Fibroblast of mammary gland (primary cell): ENCODE measurements at places on chromosomes 2 and 18.

GRCh38 chr2:217940261-217941220 lies 62.3 kb downstream of the TNS1 start:
- DNase-seq: no peak

DNA sequence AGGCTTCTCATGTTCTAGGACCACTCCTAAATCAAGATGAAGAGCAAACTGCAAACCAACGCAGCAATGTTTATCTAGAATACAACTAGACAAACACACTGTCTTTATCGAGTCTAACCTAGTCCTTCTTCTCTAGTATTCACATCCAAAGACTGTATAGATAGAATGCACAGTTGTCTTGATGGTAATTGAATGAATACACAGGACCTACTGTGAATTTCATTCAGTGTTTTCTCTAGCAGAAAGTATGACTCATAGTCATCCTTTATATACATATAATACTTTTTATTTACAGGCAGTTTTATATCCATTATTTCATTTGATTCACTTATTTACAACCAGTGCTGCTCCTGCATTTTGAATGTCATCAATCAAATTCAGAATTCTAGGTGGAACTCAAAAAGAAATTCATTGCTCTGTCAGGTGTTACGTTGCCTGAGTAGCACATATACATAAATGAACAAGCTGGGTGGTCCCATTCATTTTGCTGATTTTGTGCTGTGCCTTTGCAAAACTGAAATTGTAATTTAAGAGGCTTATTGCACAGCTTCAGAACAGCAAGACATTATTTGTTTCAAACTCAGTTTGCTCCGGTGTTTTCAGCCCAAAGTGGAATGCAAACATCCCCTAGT lies 374.8 kb downstream of the EPHA4 start:
- no peak for DNase-seq

- DNase-seq: no peak
These were observed 119.8 kb downstream of the BCL2 start for GRCh38 chr18:63199743-63200241.

- DNase-seq: no peak
These were observed 302.0 kb upstream of the CCDC68 start for GRCh38 chr18:55261253-55261652.

DNA sequence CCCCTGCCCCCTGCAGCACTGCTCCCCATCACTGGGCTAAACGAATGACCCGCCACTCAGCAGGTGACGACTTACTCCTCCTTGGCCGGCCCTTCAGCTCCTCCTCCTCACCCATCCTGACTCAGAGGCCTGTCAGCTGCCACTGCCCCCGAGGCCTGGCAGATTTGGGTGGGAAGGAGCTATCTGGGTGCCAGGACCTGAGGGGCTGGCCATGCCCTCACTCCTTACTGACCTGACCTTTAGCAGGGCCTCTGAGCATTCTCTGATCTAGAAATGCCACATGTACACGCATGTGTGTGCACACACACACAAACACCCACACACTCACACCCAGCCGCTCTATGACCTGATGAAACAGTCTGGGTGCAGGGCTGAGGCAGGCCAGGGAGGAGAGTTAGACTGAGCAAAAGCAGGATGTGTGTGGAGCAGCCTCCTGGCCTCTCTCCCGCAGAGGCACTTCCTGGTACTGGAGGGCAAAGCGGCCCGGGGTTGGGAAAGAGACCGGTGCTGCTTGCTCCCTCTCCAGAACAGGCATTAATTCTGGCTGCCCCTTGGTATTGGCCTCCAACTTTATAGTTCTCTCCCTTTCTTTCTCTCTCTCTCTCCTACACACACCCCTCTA lies 68.0 kb downstream of the ZFP36L2 start:
- DNase-seq: peak; percentile 89

DNA sequence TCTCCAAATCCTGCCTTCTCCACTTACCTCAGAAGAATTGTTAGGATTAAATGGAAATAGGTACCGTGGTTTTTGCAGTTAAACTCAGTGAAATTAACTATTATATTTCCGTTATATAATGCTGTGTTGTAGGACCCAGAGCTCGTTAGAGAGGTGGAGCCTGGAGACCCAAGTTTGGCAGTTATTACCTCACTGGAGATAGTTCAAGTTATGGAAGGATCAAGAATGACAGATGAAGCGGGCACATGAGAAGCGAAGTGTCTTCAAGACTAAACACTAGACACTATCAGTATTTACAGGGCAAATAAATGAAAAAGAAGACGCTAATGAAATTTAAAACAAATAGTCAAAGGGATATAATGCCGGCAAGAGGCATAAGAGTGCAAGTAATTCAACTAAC lies 866 bp downstream of the CWC22 start:
- DNase-seq: no peak

GRCh38 chr2:44956843-44957242 lies 15.3 kb downstream of the SIX3 start:
- DNase-seq: peak; percentile 64

GRCh38 chr2:159933727-159934049 lies 128.7 kb downstream of the PLA2R1 start:
- no peak for DNase-seq

DNA sequence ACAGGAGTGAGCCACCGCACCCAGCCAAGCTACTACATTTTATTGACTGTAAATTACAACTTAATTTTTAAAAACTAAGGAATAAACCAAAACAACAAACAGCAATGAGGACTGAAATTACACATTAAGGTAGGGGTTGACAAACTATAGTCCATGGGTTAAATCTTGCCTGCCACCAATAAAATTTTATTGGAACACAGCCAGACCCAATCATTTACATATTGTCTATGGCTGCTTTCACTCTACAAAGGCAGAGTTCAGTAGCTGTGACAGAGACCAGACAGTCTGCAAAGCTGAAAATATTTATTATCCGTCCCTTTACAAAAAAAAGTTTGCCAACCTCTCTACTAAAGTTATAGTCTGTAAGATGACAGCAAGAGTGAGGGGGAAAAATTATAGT lies 24.3 kb upstream of the UGP2 start:
- DNase-seq: no peak

- DNase-seq: no peak
These were observed 77.3 kb downstream of the CPS1 start for GRCh38 chr2:210633699-210634098.

DNA sequence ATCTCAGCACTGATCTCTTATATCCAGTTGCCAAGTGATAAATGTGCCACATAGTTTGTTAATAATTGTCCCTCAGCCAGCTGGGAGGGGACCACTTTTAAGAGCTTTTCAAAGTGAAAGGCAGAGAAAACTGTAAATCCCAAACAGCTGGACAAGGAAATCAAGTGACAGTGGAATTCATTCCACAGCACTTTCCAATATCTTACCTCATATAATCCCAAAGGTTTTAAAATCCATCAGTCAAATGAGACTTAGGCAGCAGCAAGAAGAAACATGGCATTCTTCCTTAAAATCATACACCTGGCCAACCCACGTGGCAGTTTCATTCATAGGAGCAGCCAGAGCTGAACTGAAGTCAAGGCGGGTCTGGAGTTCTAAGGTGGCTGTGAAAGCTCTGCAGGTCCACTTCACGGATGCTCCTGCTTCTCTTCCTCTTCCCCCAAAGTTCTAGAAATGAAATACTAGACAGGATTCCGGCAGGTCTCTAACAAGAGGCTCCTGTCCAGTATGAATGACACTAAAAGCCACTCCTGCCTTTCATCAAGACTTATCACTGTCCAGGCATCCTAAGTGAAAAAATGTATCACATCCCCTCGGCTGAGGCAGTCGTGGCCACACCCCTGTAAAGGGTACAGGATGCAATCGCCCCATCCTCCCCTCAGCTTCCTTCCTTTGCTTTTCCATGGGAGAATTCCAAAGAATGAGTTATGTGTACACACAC lies 190.4 kb upstream of the STK17B start:
- DNase-seq: peak; percentile 23

DNA sequence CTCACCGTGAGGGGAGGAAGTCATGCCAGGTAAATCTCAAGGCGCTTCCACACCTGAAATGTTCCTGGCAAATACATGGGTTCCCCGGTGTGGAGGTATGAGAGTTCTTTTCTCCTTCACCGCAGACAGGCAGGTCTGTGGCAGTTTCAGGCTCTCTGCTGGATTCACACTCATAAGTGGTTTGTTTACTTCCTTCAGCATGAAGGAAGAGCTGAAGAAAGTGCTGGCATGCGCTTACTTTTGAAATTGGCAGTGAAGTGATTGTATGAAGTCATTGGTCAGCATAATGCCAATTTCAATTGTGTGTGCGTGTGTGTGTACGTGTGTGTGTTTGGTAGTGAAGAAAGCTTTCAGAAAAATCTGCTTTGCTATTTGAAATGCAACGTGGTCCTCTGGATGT lies 43.4 kb downstream of the RNF144A start:
- DNase-seq: peak; percentile 90
